ENCODE measurements at places on chromosomes 13 and 19.

DNA sequence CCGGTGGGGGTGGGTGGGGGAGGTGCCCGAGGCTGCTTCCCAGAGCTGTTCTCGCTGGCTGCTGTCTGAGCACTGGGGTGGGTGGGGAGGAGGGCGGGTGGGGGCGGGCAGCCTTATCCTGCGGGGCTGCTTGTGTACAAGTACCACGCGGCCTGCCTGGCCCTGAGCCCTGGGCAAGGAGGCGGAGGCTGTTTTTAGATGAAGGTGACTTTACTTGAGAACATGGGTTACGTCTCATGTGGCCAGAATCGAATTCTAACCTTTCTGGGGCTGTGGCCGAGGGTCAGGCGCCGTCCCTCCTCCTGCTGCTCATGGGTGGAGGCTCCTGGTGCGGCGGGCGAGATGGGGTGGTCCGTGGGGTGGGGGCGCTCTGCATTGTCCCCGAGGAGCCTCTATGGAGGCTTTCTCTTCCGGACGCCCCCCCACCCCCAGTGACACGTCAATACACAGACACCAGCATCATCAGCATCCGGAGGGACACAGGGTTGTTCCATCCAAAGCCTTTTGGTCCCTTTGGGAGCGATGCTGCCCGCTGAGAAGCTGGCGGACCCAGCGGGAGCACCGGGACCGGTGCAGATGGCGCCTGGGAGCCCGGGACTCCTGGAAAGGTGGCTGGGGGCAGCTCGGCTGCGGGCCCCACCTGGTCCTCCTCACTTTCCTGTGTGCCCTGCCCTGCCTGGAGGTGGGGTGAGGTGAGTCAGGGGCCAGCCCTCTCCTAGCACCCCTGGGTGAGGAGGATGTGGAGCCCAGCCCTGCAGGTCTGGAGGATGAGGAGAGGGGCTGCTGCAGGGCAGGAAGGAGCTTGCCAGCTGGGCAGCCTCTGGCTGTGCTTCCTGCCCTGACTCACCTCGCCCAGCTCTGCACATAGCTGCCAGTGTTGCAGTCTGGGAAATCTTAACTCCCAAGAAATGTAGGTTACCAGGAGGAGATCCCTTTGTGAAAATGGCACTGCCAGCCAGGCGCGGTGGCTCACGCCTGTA, 3.4 kb downstream of the BSG start:
- no peak for DNase-seq

GRCh38 chr13:21033856-21034602, 27.4 kb downstream of the LATS2 start:
- no peak for DNase-seq

- no peak for DNase-seq
These were observed 17.4 kb downstream of the NALCN start for GRCh38 chr13:101398920-101399319.

GRCh38 chr13:93797463-93797862, 570.9 kb downstream of the GPC6 start:
- DNase-seq = no peak

GRCh38 chr13:24512197-24512907, at the start of gene PARP4:
Gene PARP4, minus strand, starts transcription at chr13:24512778. Its CDS starts 9,002 bp downstream, at chr13:24503776.
- peak; percentile 45 for DNase-seq

DNA sequence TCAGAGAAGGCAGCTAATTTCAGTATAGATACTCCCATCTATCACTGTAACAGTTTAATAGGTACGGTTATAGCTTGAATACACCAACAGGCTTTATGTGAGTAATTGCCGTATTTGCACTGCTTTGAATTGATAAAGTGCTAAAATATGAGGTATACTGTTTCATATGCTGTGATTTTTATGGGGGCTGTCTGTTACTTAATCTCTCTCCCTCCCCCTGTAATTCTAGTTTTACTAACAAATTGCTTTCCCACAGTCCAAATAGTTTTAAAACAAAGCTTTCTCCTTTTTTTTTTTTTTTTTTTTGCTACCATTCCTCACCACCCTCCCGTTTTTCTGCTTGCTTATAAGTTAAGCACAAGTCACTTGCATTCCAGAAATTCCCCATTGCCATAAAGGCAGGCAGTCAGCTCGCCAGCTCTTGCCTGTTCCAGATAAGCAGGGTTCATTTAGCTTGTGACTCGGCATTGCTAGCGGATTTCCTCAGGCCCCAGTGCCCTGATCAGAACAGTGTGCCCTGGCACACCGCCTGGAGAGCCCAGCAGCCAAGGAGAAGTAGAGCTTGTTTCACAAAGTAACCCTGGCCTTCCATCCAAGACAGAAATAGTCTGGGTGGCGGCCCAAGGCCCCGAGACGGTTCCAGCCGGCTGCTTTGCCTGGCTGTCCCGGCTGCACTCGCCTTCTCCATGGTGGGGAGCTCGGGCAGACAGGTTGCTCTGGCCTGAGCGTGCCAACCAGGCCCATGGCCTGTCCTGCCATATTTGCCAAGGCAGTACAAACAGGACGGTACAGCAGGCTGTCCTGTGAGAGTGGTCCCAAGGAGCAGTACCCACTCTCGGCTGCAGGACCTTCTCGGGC, 43.5 kb upstream of the NPAS1 start:
- no peak for DNase-seq

- DNase-seq = no peak
These were observed 627.9 kb upstream of the KLF12 start for GRCh38 chr13:74761801-74762757.

DNA sequence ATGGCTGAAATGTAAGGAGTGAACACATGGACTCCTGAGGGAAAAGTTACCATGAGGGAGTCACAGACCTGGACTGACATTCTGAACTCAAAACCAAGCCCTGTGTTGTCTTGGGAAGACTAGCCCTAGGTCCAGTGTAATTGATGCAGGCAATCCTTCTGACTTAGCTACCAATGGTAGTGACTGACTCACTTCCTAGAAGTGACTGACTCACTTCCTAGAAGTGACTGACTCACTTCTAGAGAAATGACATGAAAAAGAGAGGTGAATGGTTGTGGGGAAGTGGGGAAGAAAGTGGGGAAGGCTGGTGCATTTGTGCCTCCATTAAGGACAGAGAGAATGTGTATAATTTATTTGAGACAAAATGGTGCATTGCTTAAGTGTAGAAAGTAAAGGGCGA, 49.9 kb downstream of the EDNRB start:
- DNase-seq = no peak

DNA sequence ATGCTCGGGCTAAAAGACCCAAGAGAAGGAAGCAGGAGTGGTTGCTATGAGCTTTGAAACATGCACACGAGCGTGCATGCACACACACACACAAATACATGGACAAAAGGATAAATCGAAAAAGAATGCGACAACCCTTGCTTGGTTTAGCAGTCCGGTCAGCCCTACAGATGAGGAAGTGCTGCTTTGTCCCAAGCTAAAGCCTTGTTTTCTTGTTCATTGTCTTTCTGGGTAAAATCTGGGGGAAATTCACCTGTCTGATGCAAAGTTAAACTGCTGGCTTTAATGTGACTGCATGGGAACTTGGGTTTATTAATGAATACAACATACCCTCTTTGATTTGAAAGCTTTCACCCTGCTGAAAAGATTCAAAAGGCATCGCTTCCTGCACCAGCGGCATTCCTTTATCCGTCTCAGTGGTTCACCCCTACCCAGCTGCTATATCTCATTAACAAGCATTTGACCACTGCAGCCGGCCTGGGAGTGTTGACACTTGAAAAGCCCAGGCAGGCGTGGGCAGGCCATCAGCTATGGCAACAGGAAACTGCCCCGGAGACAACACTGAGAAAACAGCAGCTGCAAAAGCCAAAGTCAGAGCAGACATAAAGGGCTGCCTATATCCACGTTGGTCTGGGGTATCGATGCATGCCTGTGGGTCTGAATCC, 301.7 kb downstream of the NDFIP2 start:
- DNase-seq = no peak

DNA sequence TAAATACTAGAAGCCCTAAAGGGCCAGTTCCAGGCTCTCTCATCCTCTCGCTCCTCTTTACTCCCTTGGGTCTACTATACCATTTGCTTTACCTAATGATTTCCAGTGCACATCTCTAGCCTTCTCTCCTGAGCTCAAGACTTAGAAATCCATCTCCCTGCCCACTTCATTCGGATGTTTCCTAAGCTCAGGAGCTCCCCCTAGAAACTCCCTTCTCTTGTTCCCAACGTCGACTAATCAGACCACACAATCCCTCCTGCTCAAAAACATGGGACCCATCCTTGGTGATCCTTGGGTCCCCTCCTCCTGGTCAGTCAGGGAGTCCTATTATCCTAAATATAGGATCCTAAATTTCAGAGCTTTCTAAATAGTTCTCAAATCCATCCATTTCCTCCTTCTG, 21.1 kb upstream of the STK24 start:
- DNase-seq = no peak

- no peak for DNase-seq
These were observed 816.6 kb downstream of the UQCRFS1 start for GRCh38 chr19:28396287-28396831.

- no peak for DNase-seq
These were observed 702 bp upstream of the EPSTI1 start for GRCh38 chr13:42992764-42993122.

GRCh38 chr13:36436811-36437210, 4.5 kb downstream of the CCNA1 start:
- DNase-seq = no peak

DNA sequence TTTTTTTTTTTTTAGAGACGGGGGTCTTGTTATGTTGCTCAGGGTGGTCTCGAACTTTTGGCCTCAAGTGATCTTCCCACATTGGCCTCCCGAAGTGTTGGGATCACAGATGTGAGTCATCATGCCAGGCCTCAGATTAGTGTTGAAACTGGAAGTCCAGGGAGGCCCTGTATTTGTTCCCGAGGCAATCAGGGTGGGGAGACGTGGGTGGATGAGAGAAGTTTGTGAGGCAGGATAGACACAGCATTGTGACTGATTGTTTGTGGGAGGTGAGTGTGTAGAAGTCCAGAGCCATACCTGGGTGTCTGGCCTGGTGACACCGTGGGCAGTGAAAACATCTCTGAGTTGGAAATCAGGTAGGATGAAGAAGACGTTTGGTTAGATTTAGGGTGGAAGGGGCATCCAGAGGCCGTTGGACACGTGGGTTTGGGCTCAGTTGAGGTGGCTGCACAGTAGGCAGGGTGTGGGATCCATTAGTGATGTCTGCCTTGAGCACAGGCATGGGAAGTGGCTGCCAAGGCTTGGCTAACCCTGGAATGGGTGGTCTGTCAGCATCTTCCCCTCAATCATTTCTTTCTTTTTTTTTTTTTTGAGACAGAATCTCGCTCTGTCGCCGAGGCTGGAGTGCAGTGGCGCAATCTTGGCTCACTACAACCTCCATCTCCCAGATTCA, 12.4 kb downstream of the RTN2 start:
- no peak for DNase-seq

DNA sequence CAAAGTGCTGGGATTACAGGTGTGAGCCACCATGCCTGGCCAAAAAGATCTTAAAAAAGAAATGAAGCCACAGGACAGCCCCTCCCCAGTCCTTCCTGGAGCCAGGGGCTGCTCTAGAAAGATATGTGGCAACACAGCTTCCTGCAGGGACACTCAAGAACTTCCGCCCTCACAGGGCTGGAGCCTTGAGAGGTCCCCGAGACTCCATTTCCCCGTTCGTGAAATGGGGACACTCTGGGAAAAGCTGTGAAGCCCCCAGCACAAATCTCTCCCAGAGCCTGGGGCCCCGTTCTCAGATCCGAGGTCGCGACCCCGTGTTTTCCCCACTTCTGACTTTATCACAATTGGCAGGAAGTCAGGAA, 2.5 kb upstream of the GPX4 start:
- no peak for DNase-seq

GRCh38 chr13:75715601-75716523, 79.7 kb downstream of the LMO7 start:
- no peak for DNase-seq

GRCh38 chr19:23183251-23183650, 66.4 kb downstream of the ZNF730 start:
- no peak for DNase-seq

- DNase-seq = no peak
These were observed 20.1 kb downstream of the NOTCH3 start for GRCh38 chr19:15180451-15181390.

DNA sequence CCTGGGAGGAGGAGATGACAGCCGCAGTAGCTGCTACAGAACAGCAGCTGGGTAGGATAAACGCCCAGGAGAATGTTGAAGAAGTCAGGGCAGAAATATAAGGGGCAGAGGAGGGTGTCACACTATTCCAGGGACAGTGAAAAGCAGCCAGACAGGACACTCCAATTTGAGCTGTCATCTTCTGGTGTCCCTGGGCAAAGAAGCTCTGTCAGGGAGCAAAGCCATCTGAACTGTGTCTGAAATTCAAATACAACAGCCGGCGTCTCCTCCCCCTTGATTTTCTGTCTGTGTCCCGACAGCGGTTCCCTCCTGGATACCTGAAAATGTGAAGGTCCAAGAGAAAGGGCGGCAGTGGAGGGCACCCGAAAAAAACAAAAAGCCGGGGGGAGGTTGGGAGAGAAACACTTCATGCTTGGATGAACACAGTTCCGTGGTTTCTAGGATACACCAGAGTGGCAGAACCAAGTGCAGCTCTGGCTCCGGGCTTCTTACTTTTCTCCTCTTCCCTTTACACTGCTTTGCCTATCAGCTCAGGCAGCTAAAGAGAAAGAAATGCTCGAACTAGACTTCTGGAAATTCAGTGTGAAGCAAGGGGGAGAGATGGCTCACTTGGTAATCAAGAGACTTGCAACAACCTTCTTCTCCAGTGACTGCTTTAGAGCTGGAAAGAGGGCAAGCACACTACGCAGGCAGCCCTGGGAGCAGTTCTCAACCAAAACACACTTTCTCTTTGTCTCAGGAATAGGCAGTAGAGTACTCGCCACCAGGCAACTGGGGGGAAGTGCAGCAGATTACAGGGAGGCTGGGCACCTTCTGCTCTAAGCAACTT, 465.6 kb downstream of the ITGBL1 start:
- DNase-seq = no peak

DNA sequence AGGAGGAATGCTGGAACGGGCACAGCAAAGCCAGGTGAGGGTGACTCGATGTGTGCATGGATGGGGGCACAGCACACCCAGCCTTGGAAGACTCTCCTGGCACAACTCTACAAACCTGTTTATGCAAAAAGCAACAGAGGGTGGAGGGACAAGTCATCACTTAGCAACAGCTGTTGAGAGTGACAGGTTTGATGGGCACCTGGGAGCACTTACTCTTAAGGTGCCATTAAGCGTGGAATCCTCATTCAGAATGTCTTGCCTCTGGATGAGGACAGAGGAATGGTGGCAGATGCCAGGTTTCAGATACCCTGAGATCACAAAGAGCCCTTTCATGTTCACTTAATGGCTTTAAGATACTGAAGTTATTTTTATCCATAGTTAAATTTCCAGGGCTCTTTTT, 97.0 kb downstream of the DCT start:
- no peak for DNase-seq

GRCh38 chr13:51318015-51318414, 21.5 kb upstream of the SERPINE3 start:
- DNase-seq = no peak

- DNase-seq = no peak
These were observed 27.5 kb downstream of the DPRX start for GRCh38 chr19:53659292-53659691.

DNA sequence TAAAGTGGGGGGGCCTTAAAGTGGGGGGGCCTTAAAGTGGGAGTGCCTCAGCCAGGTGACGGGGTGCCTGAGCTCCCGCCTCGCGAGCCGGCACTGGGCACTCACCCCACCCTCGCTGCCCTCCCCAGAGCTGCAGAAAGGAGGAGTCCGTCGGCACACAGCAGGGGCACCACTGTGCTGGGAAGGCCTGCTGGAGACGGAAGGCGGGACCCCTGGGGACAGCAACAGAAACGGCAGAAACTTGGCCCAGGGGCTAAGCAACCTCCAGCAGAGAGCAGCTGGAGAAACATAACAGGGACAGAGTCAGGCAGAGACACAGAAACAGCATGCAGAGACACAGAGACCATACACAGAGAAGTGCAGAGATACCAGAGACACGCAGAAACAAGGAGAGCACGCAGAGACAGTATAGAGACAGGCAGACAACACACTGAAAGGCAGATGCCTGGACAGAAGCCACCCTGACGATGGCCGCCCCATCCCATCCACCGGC, 7.9 kb downstream of the CFD start:
- DNase-seq = no peak
